ENCODE measurements at places on chromosomes 7 and 10. TPM values are rescaled to one million over a fixed set of nuclear protein-coding genes. Genes with fewer than 3 reads are reported as not detected.

- no peak for DNase-seq
These were observed 897 bp upstream of the RAMP3 start for GRCh38 chr7:45156516-45157272.

The PGAM2 gene
- total RNA-seq, result 322 TPM

DNA sequence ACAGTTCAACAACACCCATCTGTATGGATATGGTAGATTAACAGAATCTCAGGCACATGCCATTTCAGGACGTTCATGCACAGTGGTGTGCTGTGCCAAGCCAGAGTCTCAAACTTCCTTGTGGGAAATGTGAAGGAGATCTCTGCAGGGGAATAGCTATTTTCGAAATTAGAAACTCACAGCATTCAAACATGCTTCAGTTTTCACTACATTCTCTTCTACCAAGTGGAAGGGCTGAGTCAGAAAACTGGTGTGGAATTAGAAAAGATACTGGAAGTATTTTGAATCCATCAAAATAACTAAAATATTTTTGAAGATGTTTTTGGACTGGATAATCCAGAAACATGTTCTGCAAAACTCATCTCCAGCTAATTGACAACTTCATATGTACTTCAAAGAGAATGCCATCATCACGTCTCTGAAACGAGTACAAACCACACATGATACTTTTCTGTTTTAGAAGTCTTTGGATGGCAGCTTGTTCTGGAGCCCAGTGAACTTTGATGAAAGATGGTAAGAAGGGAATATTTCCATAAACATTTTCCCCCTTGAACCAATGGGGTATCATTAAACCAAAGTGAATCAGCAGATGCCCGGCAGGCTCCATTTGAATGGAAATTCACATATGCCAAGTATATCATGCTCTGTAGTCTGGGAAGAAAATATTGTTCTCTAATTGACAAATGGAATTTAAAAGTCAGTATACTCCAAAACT, 616.3 kb upstream of the IGFBP3 start:
- DNase-seq, result no peak

The BLVRA gene
- 48.6 TPM for total RNA-seq

DNA sequence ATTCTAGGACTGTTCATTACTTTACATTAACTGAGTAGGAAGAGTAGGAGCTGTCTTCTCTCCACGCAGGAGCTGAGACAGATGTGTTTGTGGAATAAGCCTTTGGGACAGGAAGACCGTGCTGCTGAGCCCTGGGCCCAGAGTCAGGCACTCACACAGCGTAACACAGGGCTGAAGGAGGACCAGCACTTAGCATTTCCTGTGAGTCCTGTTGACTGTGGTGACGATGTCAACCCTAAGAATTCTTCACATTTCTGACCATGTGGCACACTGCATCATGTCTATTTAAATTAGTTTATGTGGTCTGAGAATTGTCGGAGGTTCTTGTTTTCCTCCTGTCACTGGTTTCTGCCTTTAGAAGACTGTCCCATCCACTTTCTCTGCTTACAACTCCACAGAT, 117.2 kb downstream of the PIP4K2A start:
- no peak for DNase-seq

GRCh38 chr10:130901311-130902165, 410.0 kb downstream of the TCERG1L start:
- no peak for DNase-seq

DNA sequence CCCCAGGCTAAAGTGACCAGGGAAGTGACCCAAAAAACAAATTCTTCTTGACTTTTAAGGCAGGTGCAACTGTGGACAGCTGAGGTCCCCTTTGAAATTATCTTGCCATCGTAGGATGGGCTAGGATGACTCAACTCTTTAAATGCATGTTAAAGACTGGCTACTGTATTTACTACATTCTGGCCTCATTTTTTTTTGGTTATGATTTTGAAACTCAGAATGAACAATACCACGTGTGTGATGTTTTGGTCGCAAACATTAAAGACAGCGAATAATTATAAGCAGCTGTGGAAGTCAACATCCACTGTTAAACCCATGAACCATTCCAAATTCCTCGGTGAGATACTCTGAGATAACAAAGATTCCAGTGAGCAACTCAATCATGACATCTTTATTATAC, 1.2 kb upstream of the SLC13A4 start:
- no peak for DNase-seq

The PSPH gene
- total RNA-seq, result 9.7 TPM

GRCh38 chr10:96619120-96619519, 32.3 kb upstream of the TM9SF3 start:
- DNase-seq, result no peak

- DNase-seq, result no peak
These were observed 275.0 kb downstream of the PTEN start for GRCh38 chr10:88138319-88138848.

The MYO1G gene
- total RNA-seq, result 2.4 TPM

The GNAT3 gene
- not detected for total RNA-seq

DNA sequence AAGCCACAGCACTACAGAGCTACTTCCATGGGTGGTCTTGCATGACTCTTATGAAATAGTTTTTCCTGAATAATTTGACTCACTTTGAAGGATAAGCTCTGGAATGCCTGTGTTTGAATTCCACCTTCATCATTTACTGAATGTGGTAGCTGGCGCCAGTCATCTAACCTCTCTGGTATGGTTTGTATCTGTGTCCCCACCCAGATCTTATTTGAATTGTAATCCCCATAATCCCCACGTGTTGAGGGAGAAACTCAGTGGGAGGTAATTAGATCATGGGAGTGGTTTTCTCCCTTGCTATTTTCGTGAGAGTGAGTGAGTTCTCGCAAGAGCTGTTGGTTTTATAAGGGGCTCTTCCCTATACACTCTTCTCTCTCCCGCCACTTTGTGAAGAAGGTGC, 11.2 kb upstream of the SLC13A1 start:
- DNase-seq, result no peak

The ACTL6B gene
- not detected for total RNA-seq

All from cardiac septum (tissue), 1 donor.